Stimulated activated CD8-positive, alpha-beta memory T cell treated with anti-CD3 and anti-CD28 coated beads, Interleukin-4, amount 100 ng/mL, for 1 hour (primary cell): ENCODE measurements at places on chromosomes 16 and 17.

GRCh38 chr16:30786936-30787612 lies at the start of gene ZNF629:
Gene ZNF629, minus strand, starts transcription at chr16:30787205. Its CDS starts 2,723 bp downstream, at chr16:30784482.
- no peak for DNase-seq

DNA sequence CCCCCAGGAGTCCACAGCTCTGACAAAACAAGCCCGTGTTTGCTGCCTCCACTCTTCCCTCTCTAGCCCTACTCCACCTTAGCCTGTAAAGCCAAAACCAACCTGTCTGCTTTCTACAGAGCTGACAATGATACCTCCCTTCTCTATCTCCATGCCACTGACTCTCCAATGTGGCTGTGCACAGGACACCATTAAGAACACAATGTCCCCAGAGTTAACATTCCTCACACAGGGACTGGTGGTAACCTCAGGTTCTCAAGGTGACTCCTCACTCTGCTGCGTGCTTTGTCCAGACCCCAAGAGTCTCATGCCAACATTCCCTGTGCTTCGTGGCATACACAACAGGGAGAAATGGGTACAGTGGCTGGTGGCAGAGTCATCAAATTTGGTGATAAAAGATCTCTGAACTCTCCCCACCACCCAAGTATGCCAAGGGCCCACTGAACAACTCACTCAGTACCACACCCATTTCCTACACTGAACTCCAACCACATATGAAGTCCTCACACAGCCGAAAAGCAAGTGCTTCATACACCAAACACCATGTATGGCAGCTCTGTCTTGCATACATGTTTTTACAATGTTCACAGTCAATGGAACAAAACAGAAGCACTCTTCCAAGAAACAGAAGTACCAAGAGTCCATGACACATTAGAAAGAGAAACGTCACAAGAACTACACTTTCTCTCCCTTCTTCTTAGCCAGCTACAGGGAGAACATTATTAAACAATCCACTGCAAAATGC lies 21.1 kb downstream of the CSNK2A2 start:
- DNase-seq = no peak

DNA sequence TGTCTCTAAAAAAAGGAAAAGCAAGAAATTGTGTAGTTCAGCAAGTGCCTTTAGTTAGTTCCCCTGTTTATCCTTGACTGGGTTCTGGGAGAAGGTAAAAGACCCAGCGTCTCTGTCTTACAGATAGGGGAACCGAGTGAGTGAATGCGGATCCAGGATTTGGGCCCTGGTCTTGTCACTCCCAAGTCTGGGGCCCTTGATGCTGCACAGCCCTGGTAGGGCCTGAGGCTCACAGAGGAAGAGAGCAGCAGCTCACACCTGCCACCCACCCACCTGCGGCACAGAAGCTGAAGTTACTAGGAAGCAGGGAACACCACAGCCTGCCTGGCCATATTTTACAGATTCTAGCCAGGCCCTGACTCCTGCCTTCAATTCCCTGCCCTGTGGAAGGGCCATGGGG lies 22.2 kb downstream of the LASP1 start:
- DNase-seq = no peak

GRCh38 chr17:33071656-33072055 lies 80.0 kb downstream of the SPACA3 start:
- no peak for DNase-seq
